ENCODE measurements at places on chromosomes 12 and 14. TPM values are rescaled to one million over a fixed set of nuclear protein-coding genes. Genes with fewer than 3 reads are reported as not detected.

The RASSF8 gene
- 97.4 TPM for total RNA-seq

The TAS2R19 gene
- total RNA-seq: 7.6 TPM

The GDF3 gene
- not detected for total RNA-seq

The SERPINA10 gene
- total RNA-seq: not detected

DNA sequence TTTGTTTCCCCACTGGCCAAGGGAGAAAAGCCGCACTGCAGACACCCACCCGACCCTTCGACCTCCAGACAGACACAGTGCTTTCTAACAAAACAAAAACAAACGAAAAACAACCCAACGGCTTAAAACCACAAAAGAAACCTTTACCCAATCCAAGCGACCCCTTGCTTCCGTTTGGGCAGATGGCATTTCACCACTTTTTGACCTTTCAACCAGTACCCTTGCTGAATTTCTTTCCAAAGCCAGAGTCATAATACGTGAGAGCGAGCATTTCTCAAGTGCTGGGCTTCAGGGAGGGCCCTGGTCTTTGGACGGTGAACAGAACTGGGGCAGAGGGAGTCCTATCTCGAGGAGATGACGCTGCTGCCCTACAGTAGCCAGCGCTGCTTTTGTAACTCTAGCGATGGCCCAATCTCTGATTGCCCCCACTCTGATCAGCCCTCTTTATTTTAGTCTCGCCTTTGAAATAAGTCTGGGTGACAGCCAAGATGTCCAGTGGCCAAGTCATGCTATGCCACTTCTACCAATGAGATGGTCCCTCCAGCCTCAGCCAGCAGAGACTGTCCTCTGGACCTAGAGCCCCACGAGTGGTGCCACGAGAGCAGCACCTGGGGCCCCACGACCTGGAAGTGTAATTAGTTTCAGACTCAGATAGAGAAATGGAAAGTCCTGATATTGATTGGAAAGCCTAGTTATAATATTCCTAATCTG, 21.9 kb upstream of the ADIPOR2 start:
- H3K36me3 ChIP-seq: no peaks in the 10 kb centered on the region
- no peak for DNase-seq
- peak overlapping the region; percentile 14 for H3K4me3 ChIP-seq
- no peaks in the 10 kb centered on the region for H3K27me3 ChIP-seq

DNA sequence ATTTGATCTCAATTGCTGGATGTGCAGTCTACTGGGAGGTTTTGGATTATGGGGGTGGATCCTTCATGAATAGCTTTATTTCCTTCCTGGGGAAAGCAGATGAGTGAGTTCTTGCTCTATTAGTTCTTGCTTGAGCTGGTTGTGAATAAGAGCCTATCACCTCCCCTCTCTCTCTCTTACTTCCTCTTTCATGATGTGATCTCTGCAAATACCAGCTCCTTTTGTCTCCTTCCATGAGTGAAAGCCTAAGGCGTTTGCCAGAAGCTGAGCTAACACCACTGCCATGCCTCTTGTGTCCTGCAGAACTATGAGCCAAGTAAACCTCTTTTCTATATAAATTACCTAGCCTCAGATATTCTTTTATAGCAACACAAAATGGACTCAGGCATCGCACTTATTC, 302.7 kb downstream of the CCER1 start:
- no peaks in the 10 kb centered on the region for H3K36me3 ChIP-seq
- no peak overlapping the region for H3K27ac ChIP-seq
- H3K4me1 ChIP-seq: no peaks in the 10 kb centered on the region
- H3K27me3 ChIP-seq: no peaks in the 10 kb centered on the region
- H3K4me3 ChIP-seq: no peak overlapping the region
- DNase-seq: no peak

DNA sequence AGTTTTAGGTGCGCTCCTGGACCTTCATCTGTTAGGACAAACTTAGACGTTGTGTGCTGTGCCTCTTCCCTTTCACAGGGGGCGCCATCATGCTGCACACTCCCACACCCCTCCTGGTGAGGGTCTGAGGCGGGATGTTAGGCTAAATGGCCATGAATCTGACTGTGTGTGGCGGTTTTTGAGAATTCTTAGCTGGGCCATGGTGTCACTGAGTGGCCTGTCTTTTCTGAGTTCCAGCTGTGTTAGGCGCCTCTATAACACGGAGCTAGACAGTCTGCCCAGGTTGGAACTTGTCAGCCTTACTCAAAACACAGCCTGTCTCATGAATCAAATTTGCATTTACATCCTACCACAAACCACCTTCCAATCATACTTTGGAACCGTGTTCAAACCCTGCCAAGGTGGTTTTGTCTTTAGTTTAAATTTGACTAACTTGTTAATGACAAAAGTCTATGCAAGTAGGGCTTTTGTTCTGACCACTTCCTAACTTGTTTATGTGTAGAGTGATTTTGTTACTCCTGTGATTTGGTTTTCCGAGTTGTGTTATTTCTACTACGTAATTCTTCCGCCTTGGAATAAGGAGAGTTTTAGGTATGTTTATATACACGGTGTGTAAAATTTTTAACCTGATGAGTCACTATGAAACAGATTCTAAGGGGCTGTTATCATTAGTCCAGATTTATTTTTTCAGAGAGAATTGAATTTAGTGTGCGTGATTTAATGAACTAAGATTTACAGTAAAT, 19.6 kb downstream of the ACVR1B start:
- peak overlapping the region; percentile 45 for H3K27ac ChIP-seq
- no peaks in the 10 kb centered on the region for H3K27me3 ChIP-seq
- peaks cover 50% of the 10 kb centered on the region for H3K4me1 ChIP-seq
- H3K36me3 ChIP-seq: peaks cover 9% of the 10 kb centered on the region
- no peak for DNase-seq
- no peak overlapping the region for H3K4me3 ChIP-seq

DNA sequence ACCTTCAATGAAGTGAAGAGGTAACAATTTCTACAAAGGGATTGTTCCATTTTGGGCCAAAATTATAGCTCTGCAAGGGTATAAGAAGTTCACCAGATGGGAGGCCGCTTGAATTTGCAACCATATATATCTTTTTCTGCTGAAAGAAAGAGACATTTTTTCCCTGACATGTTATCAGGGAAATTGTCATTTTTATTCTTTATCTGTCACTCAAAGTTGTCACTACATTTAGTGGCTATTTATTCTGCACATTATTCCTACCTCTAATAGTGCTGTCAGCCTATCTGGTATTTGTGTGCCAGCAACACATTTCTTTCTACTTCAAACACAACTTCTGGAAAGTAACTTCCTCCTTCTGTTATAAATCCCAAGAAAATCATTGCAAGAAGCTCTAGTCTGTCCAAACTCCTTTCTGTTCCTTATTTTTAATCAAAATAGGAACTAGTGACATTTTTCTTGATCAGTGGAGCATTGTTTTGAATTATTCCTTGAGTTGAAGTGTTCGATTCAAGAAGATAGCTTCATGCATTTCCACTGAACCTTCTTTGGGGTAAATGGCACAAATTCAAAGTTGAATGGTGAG, 137.9 kb upstream of the ATP2B1 start:
- no peaks in the 10 kb centered on the region for H3K27me3 ChIP-seq
- no peak overlapping the region for H3K4me3 ChIP-seq
- DNase-seq: no peak
- no peaks in the 10 kb centered on the region for H3K4me1 ChIP-seq
- H3K36me3 ChIP-seq: no peaks in the 10 kb centered on the region
- no peak overlapping the region for H3K27ac ChIP-seq

DNA sequence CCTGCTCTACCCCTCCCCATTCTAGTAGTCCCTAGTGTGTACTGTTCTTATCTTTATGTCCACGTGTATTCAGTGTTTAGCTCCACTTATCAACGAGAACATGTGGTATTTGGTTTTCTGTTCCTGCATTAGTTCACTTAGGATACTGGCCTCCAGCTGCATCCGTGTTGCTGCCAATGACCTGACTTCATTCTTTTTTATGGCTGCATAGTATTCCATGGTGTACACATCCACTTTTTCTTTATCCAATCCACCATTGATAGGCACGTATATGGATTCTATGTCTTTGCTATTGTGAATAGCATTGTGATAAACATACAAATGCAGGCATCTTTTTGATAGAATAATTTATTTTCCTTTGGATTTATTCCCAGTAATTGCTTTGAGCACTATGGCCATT, 327.7 kb downstream of the DUSP6 start:
- H3K4me3 ChIP-seq: no peak overlapping the region
- H3K27ac ChIP-seq: no peak overlapping the region

DNA sequence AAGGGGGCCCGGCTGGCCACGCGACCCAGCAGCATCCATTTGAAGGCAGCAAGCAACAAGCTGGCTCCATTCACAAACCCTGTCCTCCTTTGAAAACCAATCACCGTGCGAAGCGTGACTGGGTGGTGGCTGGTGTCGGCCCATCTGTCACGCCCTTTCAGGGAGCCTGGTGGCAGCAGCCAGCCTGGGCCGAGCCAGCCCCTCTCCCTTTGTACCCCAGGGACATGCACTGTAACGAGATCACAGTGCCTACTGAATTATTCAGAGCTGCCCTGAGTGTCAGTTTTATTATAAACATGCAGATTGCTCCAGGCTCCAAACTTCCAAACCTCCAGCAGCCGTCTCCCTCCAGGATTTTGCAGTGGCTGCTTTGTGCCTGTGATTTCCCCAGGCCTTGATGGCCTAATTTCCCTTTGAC, 22.3 kb upstream of the CTDSP2 start:
- no peak overlapping the region for H3K27ac ChIP-seq
- no peaks in the 10 kb centered on the region for H3K36me3 ChIP-seq
- peaks cover 18% of the 10 kb centered on the region for H3K4me1 ChIP-seq
- no peak overlapping the region for H3K4me3 ChIP-seq

DNA sequence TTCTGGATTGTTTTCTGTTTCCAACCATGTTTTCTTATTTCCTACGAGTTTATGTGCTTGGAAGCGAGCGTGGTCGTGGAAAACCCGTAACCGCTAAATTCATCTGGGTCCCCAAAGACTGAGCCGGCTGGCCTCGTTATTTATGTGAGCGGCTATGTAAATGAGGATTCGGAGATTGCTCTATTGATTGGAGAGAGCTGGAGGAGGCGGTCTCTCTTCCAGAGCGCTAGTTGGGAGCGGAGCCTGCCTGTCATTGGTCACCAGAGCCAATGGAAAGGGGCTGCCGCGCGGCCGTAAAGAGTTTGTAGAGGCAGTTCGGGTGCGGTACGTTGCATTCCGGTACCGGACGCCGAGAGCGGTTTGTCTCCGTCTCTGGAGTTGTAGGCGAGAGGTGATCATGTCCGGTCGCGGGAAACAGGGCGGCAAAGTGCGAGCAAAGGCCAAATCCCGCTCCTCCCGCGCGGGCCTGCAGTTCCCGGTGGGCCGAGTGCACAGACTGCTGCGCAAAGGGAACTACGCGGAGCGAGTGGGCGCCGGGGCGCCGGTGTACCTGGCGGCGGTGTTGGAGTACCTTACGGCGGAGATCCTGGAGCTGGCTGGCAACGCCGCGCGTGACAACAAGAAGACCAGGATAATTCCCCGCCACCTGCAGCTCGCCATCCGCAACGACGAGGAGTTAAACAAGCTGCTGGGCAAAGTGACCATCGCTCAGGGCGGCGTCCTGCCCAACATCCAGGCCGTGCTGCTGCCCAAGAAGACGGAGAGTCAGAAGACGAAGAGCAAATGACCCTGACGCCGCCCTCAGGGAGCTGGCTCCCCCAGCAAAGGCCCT, 29.0 kb downstream of the WBP11 start:
- peak; percentile 96 for DNase-seq
- H3K27ac ChIP-seq: peak overlapping the region; percentile 87
- peaks cover 29% of the 10 kb centered on the region for H3K4me1 ChIP-seq
- H3K27me3 ChIP-seq: no peaks in the 10 kb centered on the region
- H3K4me3 ChIP-seq: peak overlapping the region; percentile 77

DNA sequence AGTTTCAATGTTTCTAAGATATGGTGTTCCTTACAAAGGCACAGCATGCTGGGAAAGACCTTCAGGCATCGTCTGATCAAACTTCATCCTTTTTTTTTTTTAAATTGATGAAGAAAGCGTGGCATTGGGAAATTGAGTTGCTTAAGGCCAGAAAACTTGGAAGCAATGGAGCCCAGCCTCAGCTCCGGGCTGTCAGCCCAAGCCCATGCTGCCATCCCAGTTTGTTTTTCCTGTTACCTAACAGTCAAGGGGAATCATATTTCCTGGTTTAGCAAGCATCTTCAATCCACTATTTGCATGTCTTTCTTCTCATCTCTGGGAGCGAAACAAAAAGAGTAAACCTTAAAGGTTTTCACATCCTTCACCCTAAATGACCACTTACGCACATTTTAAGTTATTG, 200.2 kb downstream of the CHST11 start:
- no peaks in the 10 kb centered on the region for H3K36me3 ChIP-seq
- no peak overlapping the region for H3K4me3 ChIP-seq
- peak; percentile 53 for DNase-seq
- H3K4me1 ChIP-seq: peaks cover 10% of the 10 kb centered on the region
- no peaks in the 10 kb centered on the region for H3K27me3 ChIP-seq

DNA sequence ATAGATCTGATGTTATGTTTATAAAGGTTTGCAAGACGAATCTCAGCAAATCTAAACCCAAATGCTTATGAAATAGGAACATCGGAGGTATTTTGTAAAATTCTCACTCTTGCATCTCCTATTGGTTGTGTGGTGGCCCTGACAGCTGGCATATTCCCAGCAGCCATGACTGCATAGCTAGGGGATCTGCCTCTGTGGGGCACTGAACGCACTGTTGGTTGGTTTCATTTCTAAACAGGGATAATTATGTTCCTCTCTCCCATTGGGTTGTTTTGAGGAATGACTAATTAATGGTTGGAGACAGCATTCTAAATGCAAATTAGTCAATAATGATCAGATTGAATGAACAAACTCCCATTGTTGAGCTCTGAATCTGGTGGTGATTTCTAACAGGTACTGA, 2.7 kb upstream of the BEST3 start:
- no peaks in the 10 kb centered on the region for H3K4me1 ChIP-seq
- no peaks in the 10 kb centered on the region for H3K36me3 ChIP-seq
- H3K27me3 ChIP-seq: peaks cover 6% of the 10 kb centered on the region
- no peak for DNase-seq

GRCh38 chr12:109762071-109762672, 48.5 kb downstream of the FAM222A start:
- H3K4me1 ChIP-seq: no peaks in the 10 kb centered on the region
- DNase-seq: no peak
- H3K36me3 ChIP-seq: no peaks in the 10 kb centered on the region

DNA sequence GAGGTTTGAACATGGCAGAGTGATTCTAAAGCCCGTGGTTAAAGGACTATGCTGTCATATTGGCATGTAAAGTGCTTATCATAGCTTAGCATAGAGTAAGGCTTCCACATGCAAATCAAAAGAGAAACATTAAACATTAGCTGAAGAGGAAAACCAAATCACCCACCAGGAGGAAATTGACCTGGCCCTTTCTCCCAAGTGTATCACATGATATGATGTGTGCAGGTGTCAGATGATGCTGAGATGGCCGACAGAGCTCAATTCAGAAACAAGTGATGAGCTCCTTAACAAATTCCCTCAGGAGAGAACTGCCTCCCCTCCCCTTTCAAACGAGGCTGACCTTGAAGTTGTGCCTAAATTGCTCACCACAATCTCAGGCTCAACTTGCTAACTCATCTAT, 217.1 kb upstream of the BTG1 start:
- H3K36me3 ChIP-seq: no peaks in the 10 kb centered on the region
- H3K4me3 ChIP-seq: no peak overlapping the region
- H3K27ac ChIP-seq: no peak overlapping the region
- no peak for DNase-seq

Measured in osteoblast (primary cell).